Muscle of leg (tissue), 16 donors: ENCODE measurements at places on chromosomes 4 and X. TPM values are rescaled to one million over a fixed set of nuclear protein-coding genes. Genes with fewer than 3 reads are reported as not detected.

GRCh38 chr4:71487344-71487920 lies 148.6 kb downstream of the SLC4A4 start:
- H3K27me3 ChIP-seq: no peaks in the 10 kb centered on the region
- H3K36me3 ChIP-seq: no peaks in the 10 kb centered on the region
- H3K4me1 ChIP-seq: no peaks in the 10 kb centered on the region

- no peaks in the 10 kb centered on the region for H3K36me3 ChIP-seq
- H3K27me3 ChIP-seq: no peaks in the 10 kb centered on the region
- no peak overlapping the region for H3K4me3 ChIP-seq
- H3K27ac ChIP-seq: no peak overlapping the region
Measured at GRCh38 chr4:173666-174314, 49.5 kb downstream of the ZNF718 start.

FGF13 gene
- 68.6 TPM for polyA plus RNA-seq

GRCh38 chr4:170079981-170080380 lies 9.8 kb downstream of the AADAT start:
- H3K4me3 ChIP-seq: no peak overlapping the region
- no peak overlapping the region for H3K27ac ChIP-seq
- H3K4me1 ChIP-seq: no peaks in the 10 kb centered on the region
- H3K36me3 ChIP-seq: peaks cover 27% of the 10 kb centered on the region
- no peaks in the 10 kb centered on the region for H3K27me3 ChIP-seq

DNA sequence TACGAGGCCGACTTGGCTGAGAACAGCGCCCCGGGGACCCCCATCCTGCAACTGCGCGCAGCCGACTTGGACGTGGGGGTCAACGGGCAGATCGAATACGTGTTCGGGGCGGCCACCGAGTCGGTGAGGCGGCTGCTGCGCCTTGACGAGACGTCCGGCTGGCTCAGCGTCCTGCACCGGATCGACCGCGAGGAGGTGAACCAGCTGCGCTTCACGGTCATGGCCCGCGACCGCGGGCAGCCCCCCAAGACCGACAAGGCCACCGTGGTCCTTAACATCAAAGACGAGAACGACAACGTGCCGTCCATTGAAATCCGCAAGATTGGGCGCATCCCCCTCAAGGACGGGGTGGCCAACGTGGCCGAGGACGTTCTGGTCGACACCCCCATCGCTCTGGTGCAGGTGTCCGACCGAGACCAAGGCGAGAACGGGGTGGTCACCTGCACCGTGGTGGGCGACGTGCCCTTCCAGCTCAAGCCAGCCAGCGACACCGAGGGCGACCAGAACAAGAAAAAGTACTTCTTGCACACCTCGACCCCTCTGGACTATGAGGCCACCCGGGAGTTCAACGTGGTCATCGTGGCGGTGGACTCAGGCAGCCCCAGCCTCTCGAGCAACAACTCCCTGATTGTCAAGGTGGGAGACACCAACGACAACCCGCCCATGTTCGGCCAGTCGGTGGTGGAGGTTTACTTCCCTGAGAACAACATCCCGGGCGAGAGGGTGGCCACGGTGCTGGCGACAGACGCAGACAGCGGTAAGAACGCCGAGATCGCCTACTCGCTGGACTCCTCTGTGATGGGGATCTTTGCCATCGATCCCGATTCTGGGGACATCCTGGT lies 2.4 kb downstream of the PCDH7 start:
- peaks cover 19% of the 10 kb centered on the region for H3K4me1 ChIP-seq
- peak overlapping the region; percentile 89 for H3K4me3 ChIP-seq
- peaks cover 38% of the 10 kb centered on the region for H3K27me3 ChIP-seq
- peak; percentile 16 for DNase-seq
- H3K36me3 ChIP-seq: no peaks in the 10 kb centered on the region
- no peak overlapping the region for H3K27ac ChIP-seq

POLR2B gene
- polyA plus RNA-seq: 70.2 TPM

PNCK gene
- 4.6 TPM for polyA plus RNA-seq

DNA sequence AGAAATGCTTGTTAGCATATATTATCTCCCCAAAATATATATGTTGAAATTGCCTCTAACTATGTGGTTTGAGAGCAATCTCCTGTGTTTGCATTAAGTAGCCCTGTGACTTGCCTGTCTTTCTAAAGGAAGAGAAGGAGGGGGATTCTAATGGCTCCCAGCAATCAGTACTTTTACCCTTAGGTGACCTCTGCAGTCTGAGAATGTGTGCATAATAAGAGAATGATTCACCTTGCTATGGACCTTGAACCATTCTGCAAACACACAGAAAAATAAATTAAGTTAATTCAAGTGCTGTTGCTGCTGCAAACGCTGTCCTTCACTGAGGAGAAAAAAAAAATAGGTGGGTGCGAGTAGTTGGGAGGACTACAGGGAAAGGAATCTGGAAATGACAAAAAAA lies 322.2 kb downstream of the IQCM start:
- no peaks in the 10 kb centered on the region for H3K36me3 ChIP-seq
- no peak for DNase-seq
- no peaks in the 10 kb centered on the region for H3K4me1 ChIP-seq
- no peak overlapping the region for H3K4me3 ChIP-seq
- no peaks in the 10 kb centered on the region for H3K27me3 ChIP-seq

DNA sequence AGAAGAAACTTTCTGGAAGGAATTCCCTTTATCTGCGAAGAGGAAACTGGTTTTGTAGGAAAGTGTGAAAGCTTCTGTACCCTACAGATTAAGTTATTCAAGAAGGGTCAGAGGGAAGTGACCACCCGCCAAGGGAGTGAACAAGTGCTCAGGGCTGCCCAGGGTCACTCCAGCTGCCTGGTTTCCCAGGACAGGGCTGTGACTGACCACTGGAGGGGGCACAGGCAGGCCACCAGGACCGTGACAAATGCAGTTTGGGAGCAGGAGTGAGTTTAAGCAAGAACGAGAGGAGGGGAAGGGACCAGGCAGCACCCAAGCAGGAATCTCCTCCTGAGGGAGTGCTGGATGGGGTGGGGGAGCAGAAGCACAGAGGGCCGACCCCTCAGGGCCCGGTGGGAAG lies 34.2 kb downstream of the ZFYVE28 start:
- no peaks in the 10 kb centered on the region for H3K36me3 ChIP-seq
- no peak overlapping the region for H3K4me3 ChIP-seq
- H3K4me1 ChIP-seq: peaks cover 18% of the 10 kb centered on the region
- H3K27me3 ChIP-seq: peaks cover 5% of the 10 kb centered on the region
- no peak for DNase-seq

DNA sequence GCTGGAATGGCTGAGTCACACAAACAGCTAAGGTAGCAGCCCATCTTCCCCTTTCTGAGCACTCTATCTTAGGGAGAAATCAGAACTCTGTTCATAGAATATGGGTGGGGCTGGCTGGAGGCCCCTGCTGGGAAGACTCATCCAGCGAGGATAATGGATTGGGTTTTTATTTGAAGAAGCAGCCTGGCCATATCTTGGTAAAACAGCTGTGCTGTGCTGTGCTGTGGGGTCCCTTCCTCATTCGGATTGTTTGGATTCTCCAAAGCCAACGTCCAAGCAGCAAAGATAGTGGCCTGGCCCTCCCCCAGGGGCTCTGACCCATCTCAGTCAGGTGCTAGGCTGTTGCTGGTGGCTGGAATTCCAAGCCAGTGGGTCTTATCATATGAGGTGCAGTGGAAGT lies 63.8 kb downstream of the ZNF718 start:
- H3K4me1 ChIP-seq: no peaks in the 10 kb centered on the region
- DNase-seq: no peak
- no peak overlapping the region for H3K4me3 ChIP-seq

DNA sequence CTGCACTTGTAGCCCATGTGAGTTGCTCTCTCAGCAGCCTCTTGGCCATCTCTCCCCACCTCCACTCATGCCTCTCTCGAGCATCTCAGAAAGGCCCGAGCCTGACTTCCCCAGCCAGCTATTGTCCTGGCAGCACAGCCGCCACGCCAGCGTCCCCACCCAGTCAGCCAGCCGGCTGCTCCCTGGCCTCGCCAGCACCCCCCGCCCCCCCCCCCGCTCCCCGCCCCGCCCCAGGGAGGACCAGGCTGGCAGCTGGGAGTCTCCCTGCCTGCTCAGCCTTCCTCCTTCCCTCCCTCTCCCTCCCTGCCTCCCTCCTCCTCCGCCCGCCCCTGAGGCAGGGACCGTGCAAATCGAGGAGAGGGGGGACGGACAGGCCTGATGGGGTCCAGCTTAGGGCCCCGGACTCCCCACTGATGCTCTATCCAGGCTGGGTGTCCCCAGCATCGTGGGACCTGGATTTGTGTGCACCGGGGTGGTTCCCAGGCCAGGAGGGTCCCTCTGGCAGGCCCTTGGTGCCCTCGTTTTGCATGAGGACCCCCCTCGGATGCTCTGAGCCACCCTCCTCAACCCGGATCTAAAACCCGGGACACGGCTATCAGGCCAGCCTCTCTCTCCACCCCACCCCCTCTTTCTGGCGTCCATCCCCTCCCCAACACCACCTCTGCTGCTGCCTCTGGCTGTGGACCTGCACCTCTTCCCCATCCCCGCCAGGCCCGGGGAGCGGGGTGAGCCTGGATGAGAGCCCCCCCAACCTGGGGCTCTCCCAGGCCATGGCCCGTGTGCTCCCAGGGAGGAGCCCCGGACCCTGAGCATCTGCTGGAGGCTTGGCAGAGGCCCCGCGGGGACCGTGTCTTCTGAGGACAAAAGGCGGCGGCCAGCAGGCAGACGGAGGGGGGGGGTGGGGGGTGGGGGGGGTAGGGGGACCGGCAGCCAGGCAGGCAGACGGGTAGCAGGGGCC lies at the start of gene GPR173:
Gene GPR173 (plus strand): TSS at position 621 of the 958 bp plus-strand sequence. CDS start 27,833 bp downstream, outside the sequence.
- peaks cover 44% of the 10 kb centered on the region for H3K27me3 ChIP-seq
- peak within 1 kb of the TSS; percentile 54 for H3K4me3 ChIP-seq
- peaks cover 4% of the 10 kb centered on the region for H3K4me1 ChIP-seq
- H3K27ac ChIP-seq: peak within 1 kb of the TSS; percentile 59
- H3K36me3 ChIP-seq: peaks cover 3% of the 10 kb centered on the region

- peaks cover 78% of the 10 kb centered on the region for H3K4me1 ChIP-seq
- H3K27ac ChIP-seq: peak overlapping the region; percentile 66
- no peak overlapping the region for H3K4me3 ChIP-seq
- H3K27me3 ChIP-seq: no peaks in the 10 kb centered on the region
- peaks cover 34% of the 10 kb centered on the region for H3K36me3 ChIP-seq
Measured at GRCh38 chr4:7857238-7857701, 82.4 kb downstream of the AFAP1 start.

GRCh38 chrX:6941041-6941440 lies 206.5 kb upstream of the STS start:
- no peak overlapping the region for H3K4me3 ChIP-seq
- no peaks in the 10 kb centered on the region for H3K4me1 ChIP-seq
- no peaks in the 10 kb centered on the region for H3K36me3 ChIP-seq
- peaks cover 2% of the 10 kb centered on the region for H3K27me3 ChIP-seq
- no peak overlapping the region for H3K27ac ChIP-seq
- DNase-seq: no peak

GRCh38 chr4:164701665-164702064 lies 52.3 kb upstream of the SMIM31 start:
- no peak overlapping the region for H3K4me3 ChIP-seq
- no peak for DNase-seq
- H3K27ac ChIP-seq: no peak overlapping the region
- no peaks in the 10 kb centered on the region for H3K36me3 ChIP-seq
- H3K4me1 ChIP-seq: no peaks in the 10 kb centered on the region

DNA sequence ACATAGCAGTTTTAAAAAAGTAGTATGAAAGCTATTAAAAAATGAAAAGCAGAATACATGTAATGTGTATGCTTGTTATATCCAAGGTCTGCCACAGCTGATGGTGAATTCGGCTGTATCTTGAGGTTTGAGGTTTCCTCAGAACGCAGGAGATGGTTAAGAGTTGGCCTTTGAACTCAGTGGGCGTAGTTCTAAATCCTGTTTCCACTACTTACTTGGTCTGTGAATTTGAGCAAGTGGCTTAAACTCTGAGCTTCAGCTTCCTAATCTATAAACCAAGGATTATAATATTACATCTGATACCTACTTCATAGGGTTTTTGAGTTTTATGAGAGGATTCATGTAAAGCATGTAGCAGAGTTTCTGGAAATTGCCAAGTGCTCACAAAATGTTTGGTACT lies 125.2 kb downstream of the STIM2 start:
- DNase-seq: no peak
- no peak overlapping the region for H3K4me3 ChIP-seq
- H3K27me3 ChIP-seq: no peaks in the 10 kb centered on the region
- H3K4me1 ChIP-seq: peaks cover 7% of the 10 kb centered on the region

DNA sequence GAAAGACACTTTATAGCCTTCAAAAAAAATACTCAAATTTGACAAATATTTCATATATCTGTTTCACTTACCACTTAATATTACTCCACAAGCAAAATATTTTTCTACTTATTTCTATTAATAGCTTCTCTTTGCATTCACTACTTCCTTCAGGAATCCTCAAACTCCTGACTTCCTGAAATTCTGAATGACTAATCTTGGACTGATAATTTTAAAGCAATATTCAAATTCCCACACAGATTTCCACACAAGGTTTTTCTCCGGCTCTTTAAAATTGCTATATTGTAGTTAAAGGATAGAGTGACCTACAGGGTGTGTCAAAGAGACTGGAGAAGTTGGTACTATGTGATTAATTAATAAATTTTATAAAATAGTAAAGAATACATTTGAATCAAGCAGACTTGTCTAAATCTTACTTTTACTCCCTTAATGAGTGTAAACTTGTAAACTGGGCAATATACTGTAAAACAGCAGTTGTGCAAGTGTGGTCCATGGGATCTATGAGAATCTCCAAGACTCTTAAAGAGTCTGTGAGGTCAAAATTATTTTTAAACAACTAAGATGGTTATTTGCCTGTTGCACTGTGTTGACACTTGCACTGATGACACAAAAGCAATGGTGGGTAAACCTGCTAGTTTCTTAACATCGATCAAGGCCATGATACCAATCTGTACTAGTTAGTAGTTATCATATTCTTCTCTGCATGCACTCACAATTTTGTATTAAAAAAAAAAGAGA lies 44.5 kb downstream of the ANKRD17 start:
- DNase-seq: no peak
- no peak overlapping the region for H3K4me3 ChIP-seq
- H3K4me1 ChIP-seq: no peaks in the 10 kb centered on the region
- no peak overlapping the region for H3K27ac ChIP-seq
- no peaks in the 10 kb centered on the region for H3K27me3 ChIP-seq

- no peak for DNase-seq
- H3K36me3 ChIP-seq: no peaks in the 10 kb centered on the region
- H3K4me1 ChIP-seq: no peaks in the 10 kb centered on the region
- H3K27me3 ChIP-seq: no peaks in the 10 kb centered on the region
Measured at GRCh38 chr4:150814873-150815272, 200.2 kb downstream of the LRBA start.

PCSK1N gene
- 1.8 TPM for polyA plus RNA-seq
